ENCODE measurements at places on chromosomes 12 and 14.

DNA sequence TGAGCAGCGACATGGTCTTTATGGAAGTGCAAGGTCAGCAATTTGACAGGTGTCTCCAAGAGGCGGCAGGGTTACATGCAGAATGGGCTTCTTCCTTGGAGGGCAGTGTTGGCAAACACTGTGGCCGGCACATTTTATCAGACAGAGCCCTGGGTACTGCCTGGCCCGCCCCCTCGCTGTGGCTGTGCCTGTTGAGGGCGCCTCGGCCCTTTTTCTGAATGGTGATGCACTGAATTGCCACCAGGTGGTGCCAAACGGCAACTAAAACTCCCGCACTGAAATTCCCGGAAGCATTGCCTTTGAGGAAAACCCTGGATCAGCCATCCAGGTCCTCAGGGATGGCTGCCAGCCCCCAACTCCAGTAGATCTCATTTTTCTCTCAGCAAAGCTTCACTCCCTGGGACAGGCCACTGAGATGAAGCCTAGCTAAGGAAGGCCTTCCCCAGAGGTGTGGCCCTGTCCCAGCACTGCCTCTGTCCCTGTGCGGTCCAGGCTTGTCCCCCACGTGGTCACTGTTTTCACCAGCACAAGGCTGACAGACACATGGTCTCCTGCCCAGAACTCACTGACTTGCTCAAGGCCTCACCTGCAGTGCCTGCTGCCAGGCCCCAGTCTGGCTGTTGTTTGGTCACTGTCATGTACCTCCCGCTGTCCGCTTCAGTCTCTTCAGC, 73.6 kb downstream of the TESC start:
- peak; percentile 65 for DNase-seq

DNA sequence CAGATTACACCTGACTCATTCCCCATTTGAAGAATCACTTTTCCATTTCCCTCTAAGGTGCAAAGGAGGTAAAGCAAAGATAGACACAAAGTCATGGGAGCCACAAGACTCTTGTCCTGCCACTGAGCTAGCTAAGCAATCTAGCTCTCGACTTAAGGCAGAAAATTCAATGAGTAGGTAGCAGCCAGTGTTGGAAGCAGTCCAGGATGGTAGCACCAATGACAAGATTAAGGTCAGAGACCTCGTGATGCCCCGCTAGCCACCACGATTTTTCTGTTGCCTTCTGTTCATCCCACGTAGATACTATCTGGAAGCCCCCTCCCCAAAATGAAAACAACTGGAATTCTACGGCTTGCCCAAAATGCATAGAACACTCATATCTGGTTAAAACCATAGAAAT, 1.4 kb downstream of the VAMP1 start:
- no peak for DNase-seq

- DNase-seq, result no peak
Measured at GRCh38 chr14:99260116-99260515, 11.9 kb downstream of the BCL11B start.

GRCh38 chr12:103441437-103442181, 54.2 kb downstream of the C12orf42 start:
- no peak for DNase-seq

GRCh38 chr12:119704065-119704747, 36.3 kb downstream of the PRKAB1 start:
- DNase-seq, result no peak

GRCh38 chr12:93667672-93668071, 9.5 kb upstream of the CRADD start:
- DNase-seq, result peak; percentile 37

DNA sequence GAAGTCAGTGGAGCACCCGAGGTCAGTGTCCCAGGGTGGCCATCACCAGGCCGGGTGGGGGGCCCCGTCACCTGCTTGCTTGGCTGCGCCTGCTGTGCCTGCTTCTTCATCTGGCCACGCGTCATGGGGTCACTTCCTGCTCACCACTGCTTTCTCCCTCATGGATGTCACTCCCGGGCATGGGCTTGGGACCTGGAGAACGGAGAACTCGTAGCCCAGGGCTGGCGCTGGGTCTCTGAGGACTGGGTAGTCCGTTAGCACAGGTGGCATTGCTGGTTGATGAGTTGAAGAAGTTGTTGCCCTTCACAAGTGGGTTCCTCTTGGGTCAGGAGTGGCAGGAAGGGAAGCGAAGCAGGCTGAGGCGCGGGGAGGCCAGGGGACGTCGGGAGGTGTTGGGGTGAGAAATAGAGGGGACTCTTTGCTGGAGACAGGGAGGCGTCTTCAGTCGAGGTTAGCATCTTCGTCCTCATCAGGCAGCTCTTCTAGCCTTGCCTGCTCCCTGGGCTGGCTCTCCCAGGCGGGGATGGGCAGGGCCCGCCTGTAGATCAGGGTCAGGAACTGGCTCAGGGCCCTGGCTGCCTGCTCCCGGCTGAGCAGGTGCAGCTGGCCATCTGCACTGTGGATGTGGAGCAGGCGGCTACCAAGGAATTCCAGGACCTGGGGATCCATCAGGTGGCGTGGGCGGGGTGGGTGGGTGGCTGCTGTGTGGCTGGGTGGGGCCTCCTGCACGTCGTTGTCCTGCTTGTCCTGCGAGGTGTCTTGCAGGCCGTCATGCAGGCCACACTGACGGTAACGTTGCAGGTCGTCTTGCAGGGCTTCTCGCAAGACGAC, 23.0 kb downstream of the RTL1 start:
- no peak for DNase-seq

- no peak for DNase-seq
Measured at GRCh38 chr14:49617852-49618519, 2.4 kb downstream of the RPL36AL start.

GRCh38 chr14:67557656-67558055, 24.6 kb downstream of the PLEKHH1 start:
- no peak for DNase-seq

DNA sequence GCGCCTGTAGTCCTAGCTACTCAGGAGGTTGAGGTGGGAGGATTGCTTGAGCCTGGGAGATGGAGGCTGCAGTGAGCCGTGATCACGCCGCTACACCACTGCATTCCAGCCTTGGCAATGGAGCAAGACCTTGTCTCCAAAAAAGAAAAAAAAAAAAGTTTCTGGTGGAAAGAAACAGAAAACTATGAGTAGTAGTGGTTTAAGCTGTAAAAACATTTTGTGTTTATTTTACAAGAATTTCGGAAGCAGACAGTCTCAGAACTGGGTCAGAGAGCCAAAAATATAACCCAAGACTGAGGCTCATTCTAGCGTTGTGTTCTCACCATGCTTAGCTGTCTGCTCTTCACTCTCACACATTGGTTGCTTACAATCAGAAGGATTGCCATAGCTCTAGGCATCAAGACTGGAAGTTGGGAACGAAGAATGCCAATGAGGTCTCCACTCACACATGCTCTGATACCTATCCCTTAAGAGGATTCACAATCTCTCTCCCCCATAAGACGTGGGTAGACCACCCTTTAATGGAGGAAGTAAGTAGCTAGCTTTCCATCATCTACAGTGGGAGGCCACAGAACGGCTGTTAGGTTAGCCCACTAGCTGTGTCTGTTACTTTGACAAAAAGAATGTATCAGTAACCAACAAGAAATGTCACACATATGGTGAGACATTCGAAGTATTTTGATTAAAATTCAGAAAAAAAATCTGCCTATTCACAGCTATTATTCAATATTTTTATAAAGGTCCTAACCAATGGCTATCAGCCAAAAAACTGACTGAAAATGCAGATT, 117.6 kb upstream of the RASSF8 start:
- DNase-seq, result peak; percentile 8

DNA sequence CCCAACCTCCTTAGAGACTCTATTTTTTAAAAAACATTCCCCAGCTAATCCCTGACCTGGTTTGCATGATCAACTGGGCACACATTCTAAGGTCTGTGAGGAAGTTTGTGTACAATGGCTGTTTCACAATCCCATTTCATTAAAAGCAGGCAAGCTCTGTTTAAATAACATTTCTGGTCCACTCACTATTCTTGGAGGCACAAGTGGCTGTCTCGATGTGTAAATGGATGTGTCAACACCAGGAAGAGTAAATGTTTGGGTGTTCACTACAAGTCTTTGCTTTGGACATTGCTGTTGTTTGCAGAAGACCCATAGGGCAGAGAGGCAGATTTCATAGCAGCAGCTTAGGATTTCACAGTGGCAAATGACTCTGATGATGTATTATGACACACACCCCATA, 98.3 kb downstream of the PDZRN4 start:
- DNase-seq, result no peak

- DNase-seq, result peak; percentile 96
Measured at GRCh38 chr12:96237465-96238077, 43.4 kb downstream of the ELK3 start.

GRCh38 chr12:91662021-91662420, 479.4 kb upstream of the DCN start:
- peak; percentile 5 for DNase-seq

- DNase-seq, result no peak
Measured at GRCh38 chr14:42617005-42617404, 1010.3 kb downstream of the LRFN5 start.

GRCh38 chr12:100632445-100632892, 59.0 kb downstream of the GAS2L3 start:
- no peak for DNase-seq

DNA sequence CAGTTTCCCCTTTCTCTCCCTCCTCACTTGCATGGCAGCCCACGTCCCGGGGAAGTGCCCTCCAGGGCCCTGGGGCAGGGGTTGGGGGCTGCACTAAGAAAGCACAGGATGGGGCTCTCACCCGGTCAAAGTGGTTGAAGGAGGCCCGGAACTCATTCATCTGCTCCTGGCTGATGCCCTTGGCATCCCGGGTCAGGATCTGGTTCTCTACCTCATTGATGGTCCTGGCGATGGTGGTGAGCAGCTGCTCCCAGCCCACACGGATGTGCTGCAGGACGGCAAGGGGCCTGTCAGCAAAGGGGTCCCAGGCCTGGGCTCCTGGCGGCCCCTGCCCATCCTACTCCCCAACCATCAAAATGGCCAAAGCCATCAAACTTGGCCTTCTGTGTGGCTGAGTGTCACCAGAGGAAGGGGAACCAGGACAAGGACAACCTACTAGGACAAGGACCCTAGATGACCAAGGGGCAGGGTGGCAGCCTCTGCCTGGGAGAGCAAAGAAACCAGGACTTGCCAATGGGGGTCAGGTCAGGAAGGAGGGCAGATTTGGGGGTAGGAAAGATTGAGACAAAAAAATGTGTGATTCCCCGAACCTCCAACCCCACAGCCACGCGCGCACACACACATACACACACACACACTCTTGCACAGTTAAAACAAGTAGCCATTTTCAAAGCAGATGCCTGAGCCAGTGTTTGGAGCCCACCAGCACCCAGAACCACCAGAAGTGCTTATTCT, 87.1 kb upstream of the ZFP36L1 start:
- DNase-seq, result no peak

GRCh38 chr14:50964683-50965390, 20.6 kb upstream of the PYGL start:
- DNase-seq, result peak; percentile 96
